NCI-H187 treated with DMSO at 0.1 percent for 48 hours (cell line): ENCODE measurements at places on chromosomes 13 and 19.
A peak's percentile ranks its signal among the peaks of the same experiment; 100 is the strongest.

GRCh38 chr13:32028711-32029110 lies 2.9 kb upstream of the FRY start:
- peak; percentile 74 for DNase-seq

- no peak for DNase-seq
These were observed 12.8 kb downstream of the CIB3 start for GRCh38 chr19:16160445-16160942.

GRCh38 chr13:64985075-64985474 lies 2245.1 kb downstream of the PCDH9 start:
- no peak for DNase-seq

DNA sequence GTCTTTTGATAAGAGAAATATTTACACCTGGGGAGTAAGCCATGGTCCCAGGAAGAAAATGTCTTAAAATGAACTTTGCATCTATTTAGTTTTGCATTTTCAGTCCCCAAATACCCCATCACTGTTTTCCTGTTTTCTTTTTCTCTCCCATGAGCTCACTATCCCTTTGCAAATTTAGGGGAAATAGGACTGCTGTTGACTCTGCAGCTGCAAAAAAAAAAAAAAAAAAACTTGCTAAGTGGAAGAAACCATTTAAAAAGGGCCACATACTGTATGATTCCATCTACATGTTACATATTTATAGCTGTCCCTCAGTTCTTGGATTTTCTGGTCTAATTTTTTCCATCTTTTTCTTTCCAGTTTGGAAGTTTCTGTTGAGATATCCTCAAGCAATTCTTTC lies 98.2 kb upstream of the SERP2 start:
- DNase-seq, result no peak

- DNase-seq, result no peak
These were observed 175.2 kb downstream of the PAN3 start for GRCh38 chr13:28313579-28313978.

DNA sequence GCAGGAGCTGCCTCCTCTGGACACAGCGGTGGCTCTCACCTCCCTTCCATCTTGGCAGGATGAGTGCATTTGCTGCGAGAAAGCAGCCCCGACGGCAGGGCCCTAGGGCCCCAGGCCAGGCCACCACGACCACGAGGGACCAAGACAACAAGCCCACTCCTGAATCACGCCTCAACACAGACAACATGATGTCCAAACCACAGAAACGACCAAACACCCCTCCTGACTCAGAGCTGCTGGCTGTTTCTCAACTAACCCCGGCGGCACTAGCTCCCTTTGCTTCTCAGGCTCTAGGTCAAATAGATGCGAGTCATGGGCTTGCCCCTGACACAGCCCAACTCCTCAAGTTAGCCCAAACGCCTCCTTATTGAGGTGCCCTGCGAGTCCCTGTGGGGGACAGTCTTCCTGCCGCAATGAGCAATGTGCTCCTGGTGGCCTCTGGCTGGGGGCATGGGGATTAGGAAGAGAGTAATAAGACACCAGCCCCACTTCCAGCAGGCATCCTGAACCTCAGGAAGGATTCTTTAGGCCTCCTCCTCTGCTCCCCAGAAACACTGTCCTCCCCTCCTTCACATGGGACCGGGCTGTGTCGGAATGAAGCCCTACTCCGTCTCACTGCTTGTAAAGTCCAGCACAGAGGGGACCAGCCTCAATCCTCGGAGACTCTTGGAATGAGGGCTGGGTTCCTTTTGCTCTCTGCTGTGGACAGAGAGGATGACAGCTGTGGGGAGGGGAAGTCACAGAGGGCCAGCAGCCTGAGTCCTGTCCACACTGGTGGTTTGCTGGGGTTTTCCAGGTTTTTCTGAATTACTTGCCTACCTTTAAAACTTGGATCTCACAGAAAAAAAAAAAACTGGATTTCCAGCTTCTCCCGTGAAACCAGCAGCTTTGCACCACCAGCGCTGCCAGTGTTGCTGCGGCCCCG lies 6.9 kb upstream of the ATF5 start:
- DNase-seq, result no peak

- no peak for DNase-seq
These were observed 125.5 kb upstream of the MCF2L start for GRCh38 chr13:112843392-112844111.

DNA sequence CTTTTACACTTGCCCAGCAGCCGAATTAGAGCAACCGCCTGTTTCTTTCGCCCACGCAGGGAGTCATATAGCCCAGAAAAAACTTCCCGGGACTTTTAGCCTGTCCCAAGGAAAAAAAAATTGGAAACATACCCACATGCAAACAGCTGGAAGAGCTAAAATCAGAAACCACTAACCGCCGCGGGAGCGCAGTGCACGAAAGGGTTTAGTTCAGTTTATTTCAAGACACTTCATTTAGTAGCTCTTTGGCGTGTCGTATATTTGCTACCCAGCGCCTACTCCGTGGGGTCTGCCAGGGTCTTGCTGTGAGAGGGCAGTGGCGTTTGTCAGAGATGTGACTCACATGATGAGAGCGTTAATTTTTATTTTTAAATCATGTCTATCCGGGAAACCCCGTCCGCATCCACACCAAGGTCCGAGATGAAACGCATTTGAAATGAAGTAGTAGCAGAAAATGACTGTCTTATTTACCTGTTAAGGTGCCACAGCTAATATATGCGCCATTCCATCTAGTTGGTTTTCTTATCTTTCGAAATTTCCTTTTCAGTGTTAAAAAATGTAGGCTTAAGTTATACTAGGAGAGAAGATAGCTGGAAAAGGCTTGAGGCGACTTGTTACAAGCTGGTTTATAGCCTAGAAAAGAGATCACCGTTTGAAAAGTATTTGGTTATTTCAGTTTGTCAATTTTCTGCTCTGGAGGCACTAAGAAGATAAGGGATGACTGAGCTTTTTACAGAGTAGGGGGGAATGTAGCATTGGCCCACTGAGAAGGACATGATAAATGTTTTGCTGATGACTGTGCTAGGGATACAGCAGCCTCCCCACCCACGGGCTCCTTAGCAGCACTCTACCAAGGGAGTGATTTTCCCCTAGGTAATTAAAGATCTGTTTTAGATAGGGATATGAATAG lies 1.7 kb downstream of the KLF5 start:
- peak; percentile 65 for DNase-seq

GRCh38 chr19:18634612-18635297 lies 2.1 kb upstream of the KLHL26 start:
- DNase-seq, result no peak

GRCh38 chr19:28349604-28350003 lies 863.3 kb downstream of the UQCRFS1 start:
- no peak for DNase-seq

DNA sequence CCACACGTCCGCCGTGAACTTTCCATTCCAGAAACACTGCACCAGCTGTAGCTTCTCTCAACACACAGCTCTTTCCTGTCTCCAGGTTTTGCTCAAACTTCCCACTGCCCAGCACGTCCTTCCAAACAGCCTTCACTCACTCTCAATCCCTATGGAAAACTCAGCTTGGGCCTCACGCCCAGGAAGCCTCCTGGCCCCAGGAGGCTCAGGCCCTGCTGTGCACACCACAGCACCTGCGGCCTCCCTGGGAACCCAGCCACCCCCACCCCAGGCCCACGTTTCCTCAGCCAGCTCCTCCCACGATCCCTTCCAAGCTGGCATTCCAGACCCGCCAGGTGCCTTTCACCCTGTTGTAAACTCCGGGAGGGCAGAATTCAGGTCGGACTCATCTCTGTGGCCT lies 35.2 kb downstream of the C13orf46 start:
- no peak for DNase-seq

GRCh38 chr19:47398707-47399597 lies 20.4 kb downstream of the MEIS3 start:
- DNase-seq, result no peak

DNA sequence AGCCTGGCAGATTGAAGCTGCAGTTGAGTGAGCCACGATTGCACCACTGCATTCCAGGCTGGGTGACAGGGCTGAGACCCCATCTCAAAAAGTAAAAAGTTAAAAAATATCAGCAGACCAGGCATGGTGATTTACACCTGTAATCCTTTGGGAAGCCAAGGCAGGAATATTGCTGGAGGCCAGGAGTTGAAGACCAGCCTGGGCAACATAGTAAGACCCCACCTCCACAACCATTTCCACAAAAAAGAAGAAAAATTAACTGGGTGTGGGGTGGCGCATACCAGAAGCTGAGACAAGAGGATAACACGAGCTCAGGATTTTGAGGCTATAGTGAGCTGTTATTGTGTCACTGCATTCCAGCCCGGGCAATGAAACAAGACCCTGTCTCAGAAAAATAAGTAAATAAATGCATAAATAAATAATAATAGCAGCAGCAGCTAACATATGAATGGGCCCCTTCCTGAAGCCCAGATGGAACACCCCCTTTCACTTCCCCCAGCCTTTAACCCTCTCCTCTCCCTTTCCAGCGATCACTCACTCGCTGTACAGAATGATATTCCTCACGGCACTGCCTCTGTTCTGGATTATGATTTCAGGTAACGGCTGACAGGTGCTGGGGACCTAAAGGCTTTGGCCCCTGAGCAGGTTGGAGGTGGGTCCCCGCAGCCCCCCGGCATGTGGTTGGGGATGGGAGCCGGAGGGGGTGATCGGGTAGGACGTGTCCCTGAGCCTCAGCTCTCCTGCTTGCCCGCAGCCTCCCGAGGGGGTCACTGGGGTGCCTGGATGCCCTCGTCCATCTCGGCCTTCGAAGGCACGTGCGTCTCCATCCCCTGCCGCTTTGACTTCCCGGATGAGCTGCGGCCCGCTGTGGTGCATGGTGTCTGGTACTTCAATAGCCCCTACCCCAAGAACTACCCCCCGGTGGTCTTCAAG lies 3.2 kb downstream of the MAG start:
- no peak for DNase-seq

DNA sequence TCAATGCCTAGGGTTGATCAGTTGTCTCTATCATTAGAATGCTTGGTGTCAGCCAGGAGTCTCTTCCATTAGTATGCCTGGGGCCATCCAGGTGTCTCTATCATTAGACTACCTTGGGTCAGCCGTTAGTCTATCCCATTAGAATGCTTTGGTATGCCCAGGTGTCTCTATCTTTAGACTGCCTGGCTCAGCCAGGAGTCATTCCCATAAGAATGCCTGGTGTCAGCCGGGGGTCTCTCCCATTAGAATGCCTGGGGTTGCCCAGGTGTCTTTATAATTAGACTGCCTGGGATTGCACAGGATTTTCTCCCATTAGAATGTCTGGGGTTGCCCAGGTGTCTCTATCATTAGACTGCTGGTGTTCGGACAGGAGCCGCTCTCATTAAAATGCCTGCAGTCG lies 1442.9 kb downstream of the UQCRFS1 start:
- DNase-seq, result no peak

DNA sequence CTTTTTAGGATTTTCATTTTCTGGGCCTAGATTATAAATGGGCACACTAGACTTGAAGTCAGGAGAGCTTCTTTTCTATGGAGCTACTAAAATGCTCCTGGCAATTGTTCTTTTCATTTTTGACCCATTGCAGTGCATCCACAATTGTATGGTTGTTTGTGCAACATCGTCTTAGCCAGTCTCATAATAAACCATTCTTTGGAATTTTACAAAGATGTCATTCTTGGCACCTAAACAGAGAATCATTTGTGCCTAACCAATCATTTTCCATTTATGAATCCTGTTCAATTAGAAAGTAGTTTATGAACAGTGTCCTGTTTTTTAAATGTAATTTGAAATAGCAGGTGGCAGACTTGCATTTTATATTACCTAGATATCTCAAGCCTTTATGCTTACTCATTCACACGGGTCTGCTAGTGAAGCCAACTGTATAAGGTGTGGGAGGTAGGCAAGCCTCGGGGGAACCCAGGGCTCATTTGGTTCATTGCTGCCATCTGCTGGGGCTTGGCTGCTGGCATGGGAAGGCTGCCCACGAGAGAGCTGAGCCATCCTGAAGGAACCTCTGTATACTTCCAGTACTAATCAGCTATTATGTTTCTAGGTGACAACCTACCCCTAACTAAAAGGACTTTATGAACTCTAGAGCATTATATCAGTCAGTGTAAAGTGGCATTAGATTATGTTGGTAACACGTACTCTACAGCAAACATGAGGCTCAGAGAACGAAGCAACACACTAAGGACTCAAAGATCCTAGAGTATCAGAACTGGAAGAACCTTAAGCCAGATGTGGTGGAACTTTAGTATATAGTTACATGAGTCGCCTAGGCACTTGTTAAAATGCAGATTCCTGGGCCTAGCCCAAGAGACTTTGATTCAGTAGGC lies 60.0 kb downstream of the TPT1 start:
- no peak for DNase-seq

DNA sequence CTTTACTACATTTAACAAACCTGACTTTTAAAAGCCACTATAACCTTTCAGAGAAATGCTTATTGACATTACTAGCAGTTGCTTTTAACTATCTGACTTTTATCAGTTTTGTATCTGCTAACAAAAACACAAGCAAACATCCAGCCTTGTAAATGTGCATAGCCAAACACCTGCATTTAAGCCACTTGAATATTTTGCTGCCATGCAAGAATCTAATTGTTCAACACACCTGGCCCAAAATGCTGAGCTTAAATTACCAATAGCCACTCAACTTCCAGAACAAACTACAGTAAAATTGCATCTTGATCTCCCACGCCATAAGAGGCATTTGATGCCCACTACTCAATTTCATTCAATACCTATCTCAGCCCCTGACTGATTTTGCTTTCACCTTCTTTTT lies 9.3 kb downstream of the ZIC5 start:
- DNase-seq, result peak; percentile 56

DNA sequence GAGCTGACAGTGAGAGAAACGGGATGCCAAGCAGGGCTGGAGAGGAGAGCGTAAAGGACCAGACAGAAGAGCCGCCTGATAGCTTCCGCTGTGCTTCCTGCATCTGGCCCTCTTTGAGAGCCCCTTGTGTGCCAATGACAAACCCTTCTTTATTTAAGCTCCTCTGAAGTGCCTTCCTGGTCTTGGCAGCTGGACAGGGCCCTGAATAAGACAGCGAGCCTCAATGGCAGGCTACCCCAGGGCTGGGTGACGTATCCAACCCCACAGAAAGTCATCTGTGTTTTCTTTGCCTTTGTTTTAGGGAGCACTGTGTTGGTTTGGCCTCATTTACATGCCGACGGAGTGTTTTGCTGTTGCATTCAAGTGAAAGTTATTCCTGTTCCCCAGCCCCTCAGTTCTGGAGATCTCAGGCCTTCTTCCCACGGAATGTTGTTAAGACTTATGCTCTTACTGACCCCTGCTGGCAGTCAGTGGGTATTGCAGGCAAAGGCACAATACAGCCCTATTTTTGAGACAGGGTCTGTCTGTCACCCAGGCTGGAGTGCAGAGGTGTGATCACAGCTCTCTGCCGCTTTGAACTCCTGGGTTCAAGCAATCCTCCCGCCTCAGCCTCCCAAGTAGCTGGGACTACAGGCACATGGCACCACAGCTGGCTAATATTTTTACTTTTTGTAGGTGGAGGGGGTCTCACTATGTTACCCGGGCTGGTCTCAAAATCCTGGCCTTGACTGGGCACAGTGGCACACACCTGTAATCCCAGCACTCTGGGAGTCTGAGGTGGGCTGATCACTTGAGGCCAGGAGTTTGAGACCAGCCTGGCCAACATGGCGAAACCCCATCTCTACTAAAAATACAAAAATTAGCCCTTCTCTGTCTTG lies 16.8 kb downstream of the CCL25 start:
- no peak for DNase-seq

DNA sequence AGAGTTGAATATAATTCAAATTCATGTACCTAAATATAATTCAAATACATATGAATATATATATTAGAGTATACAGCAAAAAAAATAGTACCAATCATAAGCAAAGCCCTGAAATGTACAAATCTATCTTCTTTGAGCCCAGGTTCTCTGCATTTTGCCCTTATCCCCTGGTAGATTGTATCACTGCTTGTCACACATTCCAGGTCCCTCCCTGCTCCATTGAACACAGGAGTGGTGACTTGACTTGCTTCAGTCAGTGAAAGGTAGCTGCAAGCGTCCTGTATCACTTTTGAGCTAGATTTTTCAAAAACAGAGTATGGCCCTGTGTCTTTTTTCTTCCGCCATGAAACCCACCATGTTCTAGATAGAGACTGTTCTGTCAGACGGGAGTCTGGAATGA lies 369.4 kb downstream of the LIG4 start:
- no peak for DNase-seq
